ENCODE measurements at places on chromosomes 3 and 15. TPM values are rescaled to one million over a fixed set of nuclear protein-coding genes. Genes with fewer than 3 reads are reported as not detected.

- no peak for DNase-seq
Observed at GRCh38 chr3:136562026-136562425, 190.2 kb downstream of the STAG1 start.

DNA sequence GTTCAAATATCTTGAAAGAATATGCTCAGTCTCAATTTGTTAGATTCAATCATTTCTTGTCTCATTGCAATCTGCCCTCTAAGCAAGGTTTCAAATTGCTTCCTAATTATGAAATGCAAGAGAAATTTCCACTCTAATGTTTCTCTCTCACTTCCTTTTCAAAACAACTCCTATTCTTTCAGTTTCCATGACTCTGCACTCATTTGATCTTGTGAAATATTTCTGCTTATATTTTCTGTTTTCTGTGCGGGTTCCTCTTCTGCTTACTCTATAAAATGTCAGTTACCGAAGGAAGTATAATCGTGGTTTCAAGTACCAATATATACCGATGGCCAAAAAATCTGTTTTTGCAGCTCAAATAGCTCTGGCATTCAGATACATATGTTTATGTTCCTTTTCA is 521.9 kb upstream of the NAALADL2 start:
- DNase-seq = no peak

- no peak for DNase-seq
Observed at GRCh38 chr15:49410641-49411040, 12.4 kb upstream of the FGF7 start.

DNA sequence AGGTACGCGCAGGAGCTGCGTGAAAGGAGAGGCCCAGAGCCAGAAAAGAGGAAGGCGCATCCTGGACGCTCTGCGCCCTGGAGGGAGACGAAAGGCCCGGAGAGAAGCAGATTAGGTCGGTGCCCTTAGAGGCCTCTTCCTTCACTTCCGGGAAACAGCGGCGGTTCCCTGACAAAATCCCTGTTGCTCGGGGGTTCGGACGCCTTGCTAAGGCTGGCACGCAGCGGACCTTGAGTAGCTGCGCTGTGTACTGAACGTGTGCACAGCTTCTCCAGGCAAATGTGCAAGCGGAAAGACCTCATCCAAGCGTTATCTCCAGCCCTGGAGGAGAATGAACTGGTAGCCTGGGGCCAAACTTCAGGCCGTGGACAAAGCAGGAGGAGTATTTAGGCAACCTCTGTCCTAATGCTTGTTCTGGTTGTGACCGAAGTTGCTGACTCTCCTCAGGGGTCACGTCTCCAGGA is 3.0 kb upstream of the SOX14 start:
- no peak for DNase-seq

DNA sequence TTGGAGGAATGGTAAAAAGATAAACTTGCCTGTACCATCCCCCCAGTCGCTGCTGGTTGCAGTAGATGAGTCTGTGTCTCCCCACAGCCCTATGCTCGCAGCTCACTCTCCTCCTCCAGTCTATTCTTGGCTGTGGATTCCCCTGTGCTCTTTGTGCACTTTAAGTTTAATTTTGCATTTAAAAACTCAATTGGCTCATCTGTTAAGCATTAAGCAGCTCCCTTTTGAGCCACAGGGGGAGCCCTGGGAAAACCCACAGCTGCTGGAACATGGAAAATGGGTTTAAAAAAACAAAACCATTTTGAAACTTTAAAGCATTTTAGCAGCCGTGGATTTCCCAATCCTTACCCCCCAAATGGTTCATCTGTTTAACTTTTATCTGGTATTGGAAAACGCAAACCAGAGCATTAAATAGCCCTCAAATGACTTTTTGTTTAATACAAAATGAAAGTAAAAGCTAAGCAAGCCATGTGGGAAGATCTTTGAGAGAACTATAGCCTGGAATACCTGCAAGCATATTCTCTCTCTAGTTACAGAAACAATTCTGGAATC is 536.9 kb downstream of the ZIC1 start:
- peak; percentile 80 for DNase-seq

DNA sequence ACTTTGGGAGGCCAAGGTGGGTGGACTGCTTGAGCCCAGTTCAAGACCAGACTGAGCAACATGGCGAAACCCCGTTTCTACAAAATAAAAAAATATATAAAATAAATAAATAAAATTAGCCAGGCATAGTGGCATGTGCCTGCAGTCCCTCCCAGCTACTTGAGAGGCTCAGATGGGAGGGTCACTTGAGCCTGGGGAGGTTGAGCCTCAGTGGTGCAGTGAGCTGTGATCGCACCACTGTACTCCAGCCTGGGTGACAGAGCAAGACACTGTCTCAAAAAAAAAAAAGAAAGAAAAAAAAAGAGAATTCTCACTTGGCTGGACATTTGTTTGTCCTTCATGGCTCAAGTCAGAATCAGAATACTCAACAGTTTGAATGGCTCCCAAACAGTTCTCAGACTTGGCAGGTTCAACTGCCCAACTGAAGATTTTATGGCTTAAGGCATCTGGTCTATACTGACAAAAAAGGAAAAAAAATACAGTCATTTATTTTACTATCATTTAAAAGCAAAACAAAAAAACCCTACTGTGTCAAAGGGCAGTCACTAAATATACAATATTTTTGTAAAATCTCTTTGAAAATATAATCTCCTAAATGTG is 106.6 kb downstream of the FBXL22 start:
- no peak for DNase-seq

DNA sequence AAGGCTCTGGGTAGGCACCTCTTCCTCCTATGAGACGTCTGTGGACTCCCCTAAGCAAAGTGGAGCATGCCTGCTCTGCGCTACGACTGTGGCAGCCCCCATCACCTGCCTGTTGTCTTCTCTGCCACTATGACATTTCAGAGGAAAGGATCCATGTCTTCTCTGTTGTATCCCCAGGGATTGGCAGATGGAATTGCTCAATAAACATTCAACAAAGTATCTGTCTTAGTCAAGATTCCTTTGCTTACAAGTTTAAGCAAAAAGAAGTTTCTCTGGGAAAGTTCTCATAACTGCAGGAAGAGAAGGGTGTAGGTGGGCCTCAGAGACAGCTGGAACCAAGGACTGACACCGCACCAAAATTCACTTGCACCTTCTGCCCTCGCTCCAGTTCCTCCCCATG is 34.3 kb downstream of the AMOTL2 start:
- DNase-seq = no peak

DNA sequence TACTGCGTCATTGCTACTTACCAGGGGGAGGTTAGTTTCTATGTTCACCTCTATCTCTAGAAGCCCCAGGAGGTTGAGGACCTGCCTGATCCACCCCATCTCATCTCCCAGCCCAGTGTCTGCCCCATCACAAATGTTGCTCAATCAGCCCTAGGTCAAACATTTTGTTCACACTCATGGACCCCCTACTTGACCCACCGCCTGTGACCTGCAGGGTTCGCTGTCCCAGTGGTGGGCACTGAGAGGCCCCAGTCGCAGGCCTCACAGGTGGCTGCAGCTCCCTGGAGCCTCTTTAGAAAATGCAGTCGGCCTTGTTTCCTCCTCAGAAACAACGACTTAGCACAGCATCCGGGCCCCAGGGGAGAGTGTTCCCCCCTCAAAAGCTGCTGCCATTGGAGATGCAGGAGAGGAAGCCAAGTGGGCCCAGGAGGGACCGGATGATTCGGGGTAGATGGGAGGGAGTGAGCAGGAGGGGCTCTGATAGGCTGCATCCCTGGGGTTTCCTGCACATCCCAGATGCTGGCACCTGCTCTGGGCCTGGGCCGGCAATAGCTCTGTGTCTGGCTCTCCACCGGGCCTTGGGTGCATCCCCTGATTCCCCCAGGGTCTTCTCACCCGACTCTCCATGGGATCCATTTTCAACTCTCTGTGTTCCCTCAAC is 18.4 kb upstream of the INSYN1 start:
- DNase-seq = no peak

DNA sequence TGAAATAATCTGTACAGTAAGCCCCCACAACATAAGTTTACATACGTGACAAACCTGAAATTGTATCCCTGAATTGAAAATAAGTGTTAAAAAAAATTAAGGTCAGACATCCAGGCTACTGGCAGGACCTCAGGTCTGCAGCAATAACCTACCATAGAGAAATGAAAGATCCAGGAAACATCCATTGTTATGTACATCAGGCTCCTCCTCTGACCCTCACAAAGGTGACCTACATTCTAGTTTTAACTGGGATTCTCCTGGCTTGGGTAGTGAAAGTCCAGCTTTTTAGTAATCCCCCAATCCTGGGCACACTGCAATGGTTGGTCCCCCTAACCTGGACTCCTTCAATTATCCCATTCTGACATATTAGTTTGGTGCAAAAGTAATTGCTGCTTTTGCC is 749.6 kb upstream of the LMCD1 start:
- DNase-seq = no peak

GRCh38 chr3:40741729-40742128 is 217.0 kb downstream of the ZNF621 start:
- no peak for DNase-seq

GRCh38 chr3:127589600-127590281 is 792 bp downstream of the TPRA1 start:
- no peak for DNase-seq

GRCh38 chr3:99856437-99857220 is 39.0 kb downstream of the CMSS1 start:
- DNase-seq = no peak

GRCh38 chr15:39873978-39874377 is 46.1 kb downstream of the GPR176 start:
- no peak for DNase-seq

DNA sequence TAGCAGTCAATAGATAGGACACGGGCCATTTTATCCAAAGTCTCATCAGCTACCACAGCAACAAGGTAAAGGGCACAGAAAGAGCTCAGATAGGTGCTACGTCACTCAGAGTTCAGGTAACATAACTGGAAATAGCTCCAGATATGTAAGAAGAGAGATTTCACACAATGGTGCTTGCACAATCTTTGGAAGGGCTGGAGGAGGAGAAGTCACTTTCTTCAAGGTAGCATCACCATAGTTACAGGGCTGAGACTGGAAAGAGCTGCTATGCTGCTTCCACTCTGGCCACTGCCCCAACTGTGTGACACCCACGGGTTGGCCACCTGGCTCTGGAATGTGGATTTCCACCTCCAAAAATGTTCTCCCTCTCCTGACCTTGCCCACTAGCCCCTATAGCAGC is 448.8 kb upstream of the THBS1 start:
- no peak for DNase-seq

- no peak for DNase-seq
Observed at GRCh38 chr15:83954506-83954905, 281.1 kb upstream of the GOLGA6L4 start.

- no peak for DNase-seq
Observed at GRCh38 chr3:99971761-99972160, 142.5 kb downstream of the FILIP1L start.

DNA sequence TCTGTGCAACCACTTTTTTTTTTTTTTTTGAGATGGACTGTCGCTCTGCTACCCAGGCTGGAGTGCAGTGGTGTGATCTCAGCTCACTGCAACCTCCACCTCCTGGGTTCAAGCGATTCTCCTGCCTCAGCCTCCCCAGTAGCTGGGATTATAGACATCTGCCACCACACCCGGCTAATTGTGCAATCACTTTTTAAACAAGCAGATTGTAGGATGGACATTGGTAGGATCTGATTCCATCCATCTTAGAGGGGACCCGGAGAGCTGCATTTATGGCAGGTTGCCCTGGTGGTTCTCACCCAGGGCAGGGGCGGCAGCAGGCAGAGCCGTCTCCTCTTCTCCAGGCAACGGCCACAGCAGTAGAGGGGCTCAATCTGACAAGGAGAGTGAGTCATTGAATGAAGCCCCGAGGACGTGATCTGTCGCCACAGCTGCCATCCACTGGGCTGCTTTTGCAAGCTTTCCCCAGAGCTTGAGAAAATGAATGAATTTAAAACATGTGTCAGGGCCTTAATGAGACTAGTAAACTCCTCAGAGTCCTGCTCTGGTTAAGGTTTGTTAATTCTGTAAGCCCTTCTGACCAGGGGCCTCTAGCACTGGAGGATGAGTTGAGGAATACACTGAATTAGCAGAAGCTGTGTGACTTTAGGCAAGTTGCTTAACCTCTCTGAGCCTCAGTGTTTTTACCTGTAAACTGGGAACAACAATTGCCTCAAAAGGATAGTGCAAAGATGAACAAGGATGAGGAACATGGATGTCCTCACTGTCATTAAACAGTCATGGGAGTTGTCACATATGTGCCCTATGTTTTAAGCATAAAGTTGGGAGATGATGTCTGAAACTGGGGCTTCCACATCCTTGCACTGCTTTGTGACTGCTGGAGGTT is 129.1 kb downstream of the ASB7 start:
- peak; percentile 60 for DNase-seq

DNA sequence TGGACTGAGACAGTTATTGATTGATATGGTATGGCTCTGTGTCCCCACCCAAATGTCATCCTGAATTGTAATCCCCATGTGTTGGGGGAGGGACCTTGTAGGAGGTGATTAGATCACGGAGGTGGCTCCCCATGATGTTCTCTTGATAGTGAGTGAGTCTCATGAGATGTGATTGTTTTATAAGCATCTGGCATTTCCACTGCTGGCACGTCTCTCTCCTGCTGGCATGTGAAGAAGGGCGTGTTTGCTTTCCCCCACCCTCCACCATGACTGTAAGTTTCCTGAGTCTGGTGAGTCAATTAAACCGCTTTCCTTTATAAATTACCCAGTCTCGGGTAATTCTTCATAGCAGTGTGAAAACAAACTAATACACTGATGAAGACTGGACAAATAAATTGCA is 105.6 kb upstream of the MELTF start:
- DNase-seq = no peak

DNA sequence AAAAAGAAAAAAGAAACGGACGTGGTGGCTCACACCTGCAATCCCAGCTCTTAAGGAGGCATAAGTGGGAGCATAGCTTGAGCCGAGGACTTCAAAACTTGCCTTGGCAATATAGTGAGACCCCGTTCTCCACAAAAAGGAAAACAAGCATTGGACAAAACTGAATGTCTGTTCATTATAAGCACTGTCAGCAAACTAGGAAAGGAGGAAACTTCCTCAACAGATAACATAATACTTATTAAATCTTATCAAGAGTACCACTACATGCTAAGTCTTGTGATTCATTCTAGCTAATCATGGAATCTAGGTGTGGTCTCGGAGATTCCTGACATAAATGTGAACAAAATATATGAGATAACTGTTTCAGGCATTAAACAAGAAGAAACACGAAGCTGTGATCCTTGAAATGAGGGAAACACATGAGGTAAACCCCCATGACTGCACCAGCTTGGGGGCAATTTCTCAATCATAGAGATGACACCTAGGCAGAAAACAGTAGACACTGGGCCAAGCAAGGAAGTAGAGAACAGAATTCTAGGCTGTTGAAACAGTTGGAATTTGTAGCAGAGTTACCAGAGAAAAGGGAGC is 33.3 kb downstream of the TRPM7 start:
- no peak for DNase-seq

The CIDEC gene
- 0.09 TPM for polyA plus RNA-seq

The DTX3L gene
- 3.5 TPM for polyA plus RNA-seq

The CHRD gene
- 0.83 TPM for polyA plus RNA-seq

The CD96 gene
- polyA plus RNA-seq = 0.18 TPM

The POLQ gene
- 1.0 TPM for polyA plus RNA-seq

The MUC13 gene
- polyA plus RNA-seq = not detected

Data from BJ (cell line).